ENCODE measurements at places on chromosomes 11 and 22. TPM values are rescaled to one million over a fixed set of nuclear protein-coding genes. Genes with fewer than 3 reads are reported as not detected.
A peak's percentile ranks its signal among the peaks of the same experiment; 100 is the strongest.

GRCh38 chr11:78299000-78299710 lies 110.4 kb downstream of the USP35 start:
- DNase-seq = no peak

- peak; percentile 81 for DNase-seq
Observed at GRCh38 chr11:64787526-64788320, 9.4 kb upstream of the SF1 start.

GRCh38 chr11:73981051-73981805 lies 1.4 kb downstream of the UCP2 start:
- DNase-seq = peak; percentile 16

DNA sequence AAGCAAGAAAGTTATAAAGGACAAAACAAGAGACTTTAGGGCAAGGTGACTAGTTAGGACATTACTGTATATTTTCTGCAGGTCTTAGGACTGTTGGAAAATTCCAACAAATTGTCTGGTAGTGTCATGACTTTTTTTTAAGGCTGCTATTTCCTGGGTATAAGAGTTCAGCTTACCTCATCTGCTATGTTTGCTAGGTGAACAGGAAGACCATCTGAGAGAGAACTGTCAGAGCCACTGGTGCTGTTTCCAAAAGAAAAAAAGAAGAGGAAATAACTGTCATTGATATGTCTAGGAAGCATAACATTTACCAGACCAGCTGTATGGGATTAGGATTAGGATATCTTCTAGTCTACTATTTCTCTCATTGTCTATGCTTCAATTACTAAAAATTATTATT lies 26.3 kb upstream of the MTCH2 start:
- DNase-seq = no peak

DNA sequence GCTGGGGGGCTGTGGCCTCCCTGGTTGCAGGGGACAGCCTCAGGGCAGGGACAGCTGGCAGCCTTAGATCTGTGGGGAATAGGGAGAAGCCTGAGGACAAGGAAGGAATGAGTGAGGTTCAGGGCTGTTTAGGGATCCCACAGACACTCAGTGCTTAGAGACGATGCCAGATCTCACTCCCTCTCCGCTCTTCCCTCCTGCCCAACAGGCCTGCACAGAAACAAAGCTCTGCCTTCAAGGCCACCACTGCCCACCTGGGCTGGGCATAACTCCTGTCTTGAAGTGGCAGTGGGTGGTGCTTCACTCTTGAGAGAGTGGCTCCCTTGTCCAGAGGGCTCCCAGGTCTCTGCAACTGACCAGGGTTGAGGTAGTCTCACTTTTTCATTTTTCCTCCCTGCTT lies 13.1 kb upstream of the CENATAC start:
- no peak for DNase-seq

DNA sequence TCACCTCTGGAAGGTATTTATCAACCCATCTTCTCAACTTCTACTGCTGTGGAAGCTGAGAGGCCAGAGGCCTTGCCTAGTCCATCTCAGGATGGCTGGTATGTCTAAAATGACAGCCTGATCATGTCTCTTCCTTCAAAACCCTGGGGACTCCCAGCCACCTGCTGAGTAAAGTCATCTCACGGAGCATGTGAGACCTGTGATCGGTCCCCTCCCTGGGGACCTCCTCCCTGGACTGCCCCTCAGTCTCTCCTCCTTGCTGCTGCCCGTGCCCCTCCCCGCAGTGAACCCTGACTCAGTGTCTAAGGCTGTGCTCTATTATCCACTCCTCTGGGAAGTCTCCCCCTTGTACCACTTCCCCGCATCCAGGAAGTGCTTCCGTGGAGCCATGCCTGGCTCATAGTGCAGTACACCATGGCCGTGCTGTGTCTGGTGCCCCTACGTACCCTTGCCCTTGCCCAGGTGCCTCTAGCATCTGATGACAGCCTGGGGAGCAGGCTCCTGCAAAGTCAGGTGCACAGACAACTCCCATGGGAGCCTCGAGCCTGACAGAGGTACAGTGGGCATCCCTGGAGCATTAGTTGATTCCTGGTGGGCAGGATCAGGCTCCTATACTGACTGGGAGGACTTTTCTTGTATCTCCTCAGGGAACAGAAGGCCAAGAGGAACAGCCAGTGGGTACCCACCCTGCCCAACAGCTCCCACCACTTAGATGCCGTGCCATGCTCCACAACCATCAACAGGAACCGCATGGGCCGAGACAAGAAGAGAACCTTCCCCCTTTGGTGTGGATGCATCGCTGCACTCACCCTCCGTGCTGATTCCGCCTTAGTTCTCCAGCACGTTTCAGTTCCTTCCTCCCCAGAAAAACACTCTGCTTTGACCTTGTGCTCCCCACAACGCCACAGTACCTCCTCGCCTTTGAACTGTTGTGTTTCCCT lies 13.8 kb downstream of the SMARCB1 start:
- DNase-seq = no peak

DNA sequence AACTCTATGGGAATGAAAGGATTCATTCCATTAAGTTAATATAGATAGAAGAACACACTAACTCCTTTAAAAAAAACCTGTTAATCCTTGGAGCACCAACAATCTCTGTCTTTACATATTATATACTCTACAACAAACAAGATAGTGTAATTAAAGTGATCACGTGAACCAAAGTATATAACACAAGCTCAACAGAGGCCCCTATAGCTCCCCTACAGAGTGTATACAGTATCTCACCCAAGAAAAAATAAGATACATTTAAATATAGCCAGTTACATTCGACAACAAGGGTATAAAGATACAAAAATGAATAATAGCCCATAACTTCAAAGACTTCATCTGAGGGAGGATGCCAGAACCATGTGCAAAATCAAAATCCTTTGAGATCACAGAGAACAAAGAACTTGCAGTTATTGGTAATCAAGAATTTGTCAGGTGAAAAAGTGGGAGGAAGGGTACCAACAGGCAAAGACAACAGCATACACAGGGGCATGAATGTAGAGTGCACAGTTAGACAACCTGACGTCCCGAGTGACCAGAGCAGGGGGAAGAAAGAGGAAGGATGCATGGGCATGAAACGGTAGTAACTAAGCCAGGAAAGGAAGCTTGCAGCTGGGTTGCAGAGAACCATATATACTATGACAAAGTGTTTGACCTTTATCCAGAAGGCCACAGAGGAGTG lies 4.7 kb downstream of the FCHSD2 start:
- no peak for DNase-seq

GRCh38 chr11:4662876-4663275 lies 19.1 kb downstream of the OR51E1 start:
- no peak for DNase-seq

DNA sequence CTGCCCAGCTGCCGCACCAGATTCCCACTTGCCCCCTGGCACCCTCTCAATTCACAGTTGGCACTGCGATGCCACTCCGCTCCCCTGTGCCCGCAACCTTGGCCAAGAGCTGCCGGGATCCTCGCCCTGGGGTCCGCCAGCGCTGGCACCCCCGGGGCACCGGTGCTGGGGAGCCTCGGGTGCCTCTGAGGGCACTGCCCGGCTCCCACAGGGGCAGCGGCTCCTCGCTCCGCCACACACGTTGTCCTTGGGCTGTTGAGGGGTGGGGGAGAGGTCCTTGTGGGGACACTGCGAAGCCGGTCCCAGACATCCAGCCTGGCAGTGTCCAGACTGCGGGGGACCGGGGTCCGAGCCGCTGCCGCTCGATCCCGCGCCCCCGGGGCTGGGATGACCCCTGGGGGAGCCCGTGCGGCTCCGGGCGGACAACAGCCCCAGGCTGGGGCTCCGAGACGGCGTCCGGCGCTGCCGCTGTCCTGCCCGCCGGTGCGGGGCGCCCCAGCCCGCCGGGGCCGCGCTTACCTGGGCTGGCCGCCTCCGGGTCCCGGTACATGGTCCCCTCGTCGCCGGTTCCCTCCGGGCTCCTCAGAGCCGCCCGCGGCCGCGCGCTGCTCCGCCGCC lies 496 bp downstream of the SYT7 start:
- DNase-seq = no peak

Gene HTR3B
- not detected for total RNA-seq

Gene EMID1
- 15.2 TPM for total RNA-seq

Gene OR5T2
- not detected for total RNA-seq

Gene MUC6
- total RNA-seq = not detected

Gene MMP11
- total RNA-seq = 1.9 TPM

Gene B3GAT1
- 1.2 TPM for total RNA-seq

Gene PLA2G3
- 6.9 TPM for total RNA-seq

Gene PRODH
- 60.9 TPM for total RNA-seq
